HS-5 (cell line): ENCODE measurements at places on chromosomes 1 and 21.

GRCh38 chr1:230568676-230569075 lies 73.6 kb upstream of the COG2 start:
- no peak for DNase-seq

DNA sequence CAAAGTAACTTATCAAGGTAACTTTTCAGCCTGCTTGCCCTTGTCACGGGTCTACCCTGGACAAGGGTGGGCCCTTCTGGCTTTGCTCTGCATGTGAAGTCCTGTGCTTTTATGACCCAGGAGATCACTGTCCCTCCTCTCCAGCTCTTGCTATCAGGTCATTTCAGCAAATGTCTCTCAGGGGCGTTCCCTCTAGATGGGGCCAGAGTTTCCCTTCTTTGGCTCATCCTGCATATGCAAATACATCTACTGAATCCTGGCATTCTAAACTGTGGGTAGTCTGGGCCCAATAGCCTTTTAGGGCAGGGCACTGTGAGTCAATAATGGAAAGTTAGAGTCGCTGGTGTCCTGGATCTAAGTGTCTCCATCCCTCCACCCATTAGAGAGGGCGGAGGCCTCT lies 366.9 kb upstream of the USP24 start:
- no peak for DNase-seq

DNA sequence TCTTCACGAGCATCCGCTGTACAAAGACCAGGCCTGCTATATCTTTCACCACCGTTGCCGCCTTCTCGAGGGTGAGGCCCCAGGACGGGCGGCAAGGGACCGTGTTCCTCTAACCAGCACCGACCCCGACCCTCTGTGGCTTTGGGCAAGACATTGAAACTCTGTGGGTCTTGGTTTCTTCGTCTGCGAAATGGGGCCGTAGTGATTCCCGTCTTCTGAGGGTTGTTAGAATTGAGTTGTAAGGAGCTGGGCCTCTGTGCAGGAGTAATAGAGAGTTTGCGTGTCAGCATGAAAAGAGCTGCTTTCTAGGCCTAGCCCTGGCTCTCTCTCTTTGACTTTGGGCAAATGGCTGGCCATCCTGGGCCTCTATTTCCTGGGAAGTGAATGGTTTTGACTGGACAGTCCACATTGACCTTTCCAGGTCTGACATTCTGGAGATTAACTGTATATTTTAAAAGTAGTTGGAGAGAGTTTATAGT lies 591 bp downstream of the MRPL37 start:
- DNase-seq = no peak

- DNase-seq = no peak
Observed at GRCh38 chr1:55820501-55820900, 605.3 kb upstream of the USP24 start.

- no peak for DNase-seq
Observed at GRCh38 chr1:115126516-115126915, 37.2 kb upstream of the TSPAN2 start.

DNA sequence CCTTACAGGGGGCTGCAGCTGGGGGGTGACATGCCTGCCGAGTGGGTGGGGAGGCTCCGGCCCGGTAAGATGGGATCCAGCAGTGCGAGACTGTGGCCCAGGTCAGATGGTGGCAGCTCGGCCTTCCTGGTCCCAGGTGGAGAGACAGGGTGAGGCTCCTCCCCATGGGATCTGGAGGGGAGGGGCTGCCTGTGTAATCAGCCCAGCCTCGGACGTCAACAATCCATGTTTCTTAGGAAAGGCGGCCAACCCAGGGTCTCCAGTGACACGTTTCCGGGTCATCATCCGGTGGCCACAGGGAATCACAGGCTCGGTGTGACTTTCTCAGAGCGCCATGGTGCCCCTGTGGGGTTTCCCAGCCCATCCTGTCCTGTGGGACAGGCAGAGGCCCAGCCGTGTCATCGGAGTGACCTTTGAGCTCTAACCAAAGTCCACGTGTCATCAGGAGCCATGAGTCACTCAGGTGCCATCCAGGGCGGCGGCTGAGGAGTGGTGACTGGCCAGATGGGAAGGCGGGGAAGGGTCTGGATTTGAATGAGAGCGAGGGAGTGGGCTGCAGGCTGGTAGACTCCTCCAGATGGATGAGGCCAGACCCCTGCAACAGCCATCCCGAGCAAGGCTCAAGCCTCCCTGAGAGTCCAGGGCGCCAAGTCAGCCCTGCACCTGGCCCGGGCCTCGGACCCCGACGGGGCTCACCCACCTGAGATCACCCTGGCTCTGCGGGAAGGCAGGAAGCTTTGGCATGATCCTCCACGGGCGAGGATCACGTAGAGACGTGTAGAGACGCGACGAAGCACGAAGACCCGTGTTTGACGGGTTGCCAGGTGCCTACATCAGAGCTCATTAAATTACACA lies 6.6 kb upstream of the HES4 start:
- no peak for DNase-seq

GRCh38 chr1:165444897-165445370 lies at the start of gene RXRG:
RXRG (minus strand) TSS chr1:165445126; CDS start chr1:165444893, 233 bp downstream.
- no peak for DNase-seq

GRCh38 chr1:225754940-225755641 lies 22.5 kb upstream of the SRP9 start:
- peak; percentile 85 for DNase-seq

DNA sequence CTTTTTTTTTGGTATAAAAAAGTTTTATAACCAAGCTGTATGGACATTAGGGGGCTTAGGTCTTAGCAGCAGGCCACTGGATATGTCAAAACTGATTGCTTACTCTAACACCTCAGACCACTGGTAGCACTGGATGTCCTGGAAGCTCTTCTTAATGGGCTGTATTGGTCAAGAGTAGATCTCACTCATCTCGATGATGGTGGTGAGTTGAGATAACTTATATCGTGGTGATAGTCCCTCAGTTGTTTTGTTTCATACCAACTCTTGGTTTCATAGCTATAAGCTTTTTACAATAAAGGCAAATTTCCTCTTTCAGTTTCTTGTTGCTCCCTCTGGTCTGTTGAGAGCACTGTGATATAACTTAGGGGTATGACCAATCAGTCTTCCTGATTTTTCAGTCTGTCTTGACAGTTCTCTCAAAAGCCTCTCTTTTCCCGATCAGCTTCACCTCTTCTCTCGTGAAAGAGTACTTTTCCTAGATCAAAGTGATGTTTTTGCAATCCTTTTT lies 9.7 kb upstream of the AGO1 start:
- DNase-seq = no peak

GRCh38 chr21:44448651-44449131 lies 6.6 kb upstream of the LRRC3 start:
- DNase-seq = no peak

GRCh38 chr1:153488731-153489130 lies 28.3 kb upstream of the S100A7 start:
- DNase-seq = peak; percentile 68

GRCh38 chr1:15966081-15966955 lies 9.6 kb downstream of the ZBTB17 start:
- no peak for DNase-seq

GRCh38 chr1:221683681-221684080 lies 58.2 kb downstream of the DUSP10 start:
- DNase-seq = no peak

GRCh38 chr1:247638011-247638410 lies 32.6 kb downstream of the OR2G3 start:
- DNase-seq = no peak

DNA sequence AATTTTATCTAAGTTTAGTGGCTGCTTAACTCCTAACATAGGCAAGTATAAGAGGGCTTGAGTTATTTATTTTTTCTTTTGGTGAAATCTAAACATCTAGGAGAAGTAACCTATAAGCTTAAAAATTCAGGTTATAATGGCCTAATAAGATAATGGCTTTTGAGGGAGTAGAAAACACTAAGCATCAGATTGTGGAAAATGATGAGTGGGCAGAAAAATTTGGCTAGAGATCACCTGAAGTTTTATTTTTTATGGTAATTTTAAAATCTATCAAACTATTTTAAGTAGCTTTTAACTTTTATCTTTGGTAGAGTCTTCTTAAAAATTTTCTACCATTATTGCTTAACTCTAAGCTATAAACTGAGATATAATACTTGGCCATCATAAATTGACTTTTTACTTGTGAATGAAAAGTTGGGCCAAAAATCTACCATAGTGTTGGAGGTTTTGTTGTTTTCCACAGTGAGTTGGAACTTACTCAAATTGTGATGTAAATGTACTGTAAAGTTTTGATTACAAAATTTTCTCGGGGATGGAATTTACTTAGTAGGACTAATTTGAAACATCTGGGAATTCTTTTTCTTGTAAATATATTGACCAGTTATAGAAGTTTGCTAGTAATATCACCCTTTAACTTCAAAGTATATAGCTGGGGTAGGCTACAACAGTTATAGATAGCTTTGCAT lies 63.9 kb downstream of the USP25 start:
- no peak for DNase-seq

GRCh38 chr1:56029319-56030003 lies 549.9 kb downstream of the PLPP3 start:
- no peak for DNase-seq

GRCh38 chr1:53572815-53573173 lies 113.6 kb downstream of the DMRTB1 start:
- no peak for DNase-seq

GRCh38 chr1:16387201-16388188 lies 20.5 kb downstream of the SZRD1 start:
- DNase-seq = no peak

DNA sequence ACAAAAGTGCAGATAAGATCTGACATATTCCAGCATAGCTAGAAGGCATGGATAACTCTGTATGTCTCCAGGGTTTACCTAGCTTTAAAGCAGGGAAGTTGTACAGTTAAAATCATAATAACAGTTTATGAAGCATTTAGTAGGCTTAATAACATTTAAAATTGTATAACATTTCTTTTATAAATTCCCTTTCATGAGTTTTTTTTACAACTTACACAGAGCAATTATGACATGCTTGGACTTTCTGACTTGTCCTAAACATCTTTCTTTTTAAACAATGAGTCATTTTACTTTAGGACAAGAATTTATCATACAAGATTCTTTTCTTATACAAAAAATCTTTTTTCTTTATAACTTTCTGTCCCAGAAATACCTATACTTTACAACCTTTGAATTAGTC lies 408.5 kb upstream of the NEGR1 start:
- no peak for DNase-seq

DNA sequence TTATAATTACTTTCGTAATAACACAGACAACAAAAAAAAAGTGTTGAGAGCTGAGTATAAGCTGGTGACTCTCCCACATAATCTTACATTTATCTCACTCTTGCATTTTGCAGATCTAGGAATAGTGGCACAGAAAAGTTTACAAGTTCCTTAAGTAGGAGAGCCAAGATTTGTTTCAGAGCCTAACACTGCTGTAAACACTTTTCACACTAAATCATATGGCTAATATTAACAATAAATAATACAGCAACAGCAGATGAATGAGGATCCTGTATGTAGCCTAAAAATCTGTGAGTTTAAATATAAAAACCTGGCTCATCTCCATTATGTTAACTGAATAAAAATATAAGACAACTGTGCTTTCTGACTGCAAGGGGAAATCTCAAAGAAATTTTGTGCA lies 846.5 kb upstream of the ADAMTS5 start:
- DNase-seq = no peak

DNA sequence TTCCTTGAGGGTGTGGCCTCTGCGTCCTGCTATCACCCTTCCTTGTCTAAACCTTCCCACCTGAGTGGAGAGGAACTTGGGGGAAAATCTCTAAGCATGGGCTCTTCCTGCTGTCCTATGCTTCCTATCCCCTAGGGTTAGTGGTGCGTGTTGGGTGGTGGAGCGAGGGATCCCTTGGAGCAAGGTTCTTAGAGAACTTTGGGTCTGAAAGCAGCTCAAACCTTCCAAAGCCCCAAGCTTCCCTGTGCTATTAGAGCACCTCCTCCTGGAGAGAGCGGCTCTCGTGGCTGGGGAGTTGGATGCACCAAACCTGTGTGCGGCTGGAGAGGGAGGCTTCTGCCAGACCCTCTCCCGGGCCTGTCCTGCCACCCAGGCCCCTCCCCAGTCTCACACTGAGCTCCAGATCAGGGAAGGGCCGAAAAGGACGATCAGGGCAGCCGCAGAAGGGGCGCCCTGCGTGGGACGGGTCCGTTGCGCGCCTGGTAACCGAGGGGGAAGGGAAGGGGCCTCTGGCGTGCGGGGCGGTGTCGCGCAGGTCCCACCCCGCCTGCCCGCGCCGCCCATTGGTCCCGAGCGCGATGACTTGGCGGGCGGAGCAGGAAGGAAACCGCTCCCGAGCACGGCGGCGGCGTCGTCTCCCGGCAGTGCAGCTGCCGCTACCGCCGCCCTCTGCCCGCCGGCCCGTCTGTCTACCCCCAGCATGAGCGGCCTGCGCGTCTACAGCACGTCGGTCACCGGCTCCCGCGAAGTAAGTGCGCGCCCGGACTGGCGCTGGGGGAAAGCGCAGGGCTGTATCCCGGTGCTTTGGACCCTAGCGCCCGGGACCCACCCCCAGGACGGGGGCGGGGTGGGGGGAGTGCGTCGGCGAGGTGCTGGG lies at the start of gene SH3BGRL3:
Gene SH3BGRL3, plus strand, starts transcription at position 631 of the 877 bp plus-strand sequence. Its CDS starts 70 bp downstream, at position 701.
- DNase-seq = no peak

DNA sequence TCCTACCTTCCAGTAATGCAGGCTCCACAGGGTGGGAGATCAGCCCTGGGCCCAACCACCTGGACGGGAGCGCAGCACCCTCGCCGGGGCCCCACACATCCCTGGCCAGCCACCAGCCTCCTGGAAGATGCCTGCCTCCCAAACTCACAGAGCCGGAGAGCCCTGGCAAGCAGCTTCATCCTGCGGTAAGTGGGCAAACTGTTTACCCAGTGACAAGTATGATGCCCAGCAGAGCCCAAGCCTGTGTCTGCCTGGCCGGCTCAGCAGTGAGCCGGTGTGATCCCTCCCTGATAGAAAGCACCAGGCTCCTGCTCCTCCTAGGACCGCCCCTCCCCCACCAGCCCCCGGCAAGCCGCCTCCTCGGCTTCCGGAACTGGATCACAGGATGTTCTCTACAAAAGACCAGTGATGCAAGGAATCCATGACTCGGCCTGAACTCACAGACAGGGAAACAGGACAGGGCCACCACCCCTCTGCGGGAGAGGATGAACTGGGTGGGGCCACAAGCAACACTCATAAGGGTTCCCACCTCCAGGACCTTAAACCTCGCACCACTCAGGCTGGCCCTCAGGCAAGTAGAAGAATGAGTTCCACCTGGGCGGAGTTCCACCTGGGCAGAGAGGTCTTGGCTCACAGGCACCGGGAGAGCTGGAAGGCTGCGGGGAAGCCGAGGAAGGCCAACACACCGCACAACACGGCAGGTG lies 7.9 kb downstream of the ACOT7 start:
- peak; percentile 58 for DNase-seq

GRCh38 chr1:115677565-115677964 lies 35.8 kb downstream of the VANGL1 start:
- DNase-seq = no peak

GRCh38 chr1:1630191-1630964 lies 1.6 kb upstream of the MMP23B start:
- no peak for DNase-seq
